ENCODE measurements at places on chromosomes 2 and 18.

DNA sequence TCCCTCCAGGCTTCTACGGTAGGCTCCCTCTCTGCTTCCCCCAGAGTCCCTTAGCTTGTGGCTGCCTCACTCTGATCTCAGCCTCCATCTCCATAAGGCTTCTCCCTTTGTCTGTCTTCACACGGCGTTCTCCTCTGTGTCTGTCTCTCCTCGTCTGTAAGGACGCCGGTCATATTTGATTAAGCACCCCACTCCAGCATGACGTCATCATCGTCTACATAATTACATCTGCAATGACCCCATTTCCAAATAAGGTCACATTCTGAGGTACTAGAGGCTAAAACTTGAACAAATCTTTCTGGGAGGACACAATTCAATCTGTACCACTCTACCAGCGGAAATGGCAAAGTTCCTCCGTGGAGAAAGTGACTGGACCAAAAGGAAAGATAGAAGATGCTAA is 8.3 kb upstream of the COL6A3 start:
- DNase-seq: no peak

DNA sequence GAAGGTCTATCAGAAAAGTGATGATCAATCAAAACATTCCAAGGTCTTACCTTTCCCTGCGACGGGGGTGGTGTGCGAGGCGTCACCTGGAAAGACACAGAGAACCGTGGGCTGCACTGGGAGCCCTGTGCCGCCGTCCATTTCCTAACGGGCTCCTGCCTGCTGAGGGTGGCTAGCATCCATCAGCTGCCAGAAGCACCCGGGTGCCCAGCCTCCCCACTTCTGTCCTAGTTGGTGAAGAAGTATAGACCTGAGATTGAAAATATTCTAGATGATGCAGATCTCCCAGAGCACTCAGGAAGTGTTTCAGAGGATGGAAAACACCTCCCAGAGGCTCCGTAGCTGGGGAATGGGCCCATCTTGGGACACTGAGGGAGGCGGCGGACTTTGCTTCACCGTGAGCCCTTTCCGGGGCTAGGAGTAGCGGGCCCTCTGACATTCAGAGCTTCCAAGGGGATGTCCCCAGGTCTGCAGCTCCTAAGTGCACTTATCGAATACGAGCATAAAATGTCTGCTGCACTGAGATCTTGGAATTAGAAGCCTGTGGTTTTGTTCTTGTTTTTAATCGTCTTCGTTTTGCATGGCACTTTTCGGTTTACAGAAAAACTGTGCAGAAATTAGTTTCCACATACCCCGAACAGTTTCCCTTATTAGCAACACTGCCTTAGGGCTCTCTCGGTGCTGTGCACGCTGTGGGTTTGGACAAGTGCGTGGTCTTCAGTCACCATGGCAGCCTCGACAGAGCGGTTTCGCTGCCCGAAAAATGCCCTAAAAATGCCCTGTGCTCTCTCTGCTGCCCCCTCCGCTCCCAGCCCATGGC is 143.5 kb downstream of the MBP start:
- DNase-seq: no peak

DNA sequence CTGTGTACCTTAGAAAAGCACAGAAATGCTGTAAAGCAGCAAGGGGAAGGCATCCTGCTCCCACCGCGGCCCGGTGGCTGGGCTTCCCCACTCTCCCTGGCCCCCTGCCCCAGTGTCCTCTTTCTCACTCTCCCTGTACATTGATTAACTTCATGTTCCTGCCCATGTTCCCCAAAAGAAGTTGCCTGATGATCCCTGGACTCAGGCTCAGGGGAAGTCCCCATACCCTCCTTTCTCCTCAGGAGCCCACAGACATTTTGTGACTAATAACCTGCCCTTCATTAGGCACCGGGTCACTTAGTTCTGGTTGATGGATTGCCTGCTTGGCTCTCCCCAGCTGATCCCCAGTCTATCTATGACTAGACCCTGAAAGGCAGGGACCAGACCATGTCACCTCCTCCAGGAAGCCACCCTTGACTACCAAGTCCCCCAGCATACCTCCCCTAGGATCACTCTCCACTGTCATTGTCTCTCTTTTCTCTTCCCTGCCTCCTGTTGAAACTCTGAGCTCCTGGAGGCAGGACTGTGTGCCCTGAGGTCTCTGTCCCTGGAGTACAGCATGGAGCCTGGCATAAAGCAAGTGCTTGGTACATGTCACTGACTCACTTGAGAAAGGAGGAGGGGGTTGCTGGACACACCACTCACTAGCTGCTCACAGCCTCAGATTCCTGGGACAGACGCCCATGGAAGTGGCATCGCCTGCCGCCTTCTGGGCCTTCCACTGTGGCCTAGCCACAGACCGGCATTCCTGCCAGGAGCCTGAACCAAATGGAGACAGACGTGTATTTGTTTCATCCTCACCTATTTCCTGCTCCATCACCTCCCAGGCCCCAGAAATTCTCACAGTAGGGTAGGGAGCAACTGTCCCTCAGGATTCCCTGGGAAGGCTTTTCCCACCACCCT is 13.5 kb downstream of the MALL start:
- DNase-seq: no peak

DNA sequence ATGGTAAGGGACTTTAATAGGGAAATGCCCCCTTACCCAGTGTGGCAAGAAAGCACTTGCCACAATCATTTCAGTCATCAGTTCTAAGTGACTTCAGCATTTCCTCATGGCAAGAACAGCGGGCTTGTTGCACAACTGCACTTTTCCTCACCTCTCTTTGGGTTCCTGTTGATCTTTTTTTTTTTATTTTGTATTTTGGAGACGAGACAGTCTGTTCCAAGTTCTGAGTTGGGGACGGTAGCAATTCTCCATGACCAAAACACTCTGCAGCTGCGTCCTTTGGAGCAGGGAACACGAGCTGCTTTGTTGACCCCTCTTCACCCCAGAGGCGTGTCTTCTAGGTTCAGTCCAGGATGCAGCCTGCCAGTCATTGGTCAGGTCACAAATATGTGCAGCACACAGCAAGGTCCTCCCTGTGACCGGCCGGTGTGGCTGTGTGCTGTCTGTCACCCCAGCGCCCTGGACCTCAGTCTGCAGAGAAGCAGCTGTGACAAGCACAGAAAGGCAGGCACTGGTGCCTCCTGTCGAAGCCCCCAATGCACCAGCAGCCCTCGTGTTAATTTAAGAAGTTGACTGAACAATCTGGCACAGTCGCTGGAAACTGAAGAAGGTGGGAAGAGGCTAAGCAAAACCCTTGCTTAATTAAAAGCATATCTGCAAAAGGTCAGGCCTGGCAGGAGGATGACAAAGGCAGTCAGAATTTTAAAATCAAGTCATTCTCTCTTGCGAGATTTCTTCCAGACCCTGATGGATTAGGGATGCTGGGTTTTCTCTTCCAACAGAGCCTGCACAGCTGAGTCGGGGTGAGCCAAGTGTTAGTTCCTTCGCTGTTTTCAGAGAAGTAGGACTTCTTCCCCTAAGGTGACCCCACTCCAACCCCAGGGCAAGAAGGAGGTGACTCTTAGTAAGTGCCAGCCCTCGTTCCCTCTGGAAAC is 96.7 kb upstream of the COPS8 start:
- no peak for DNase-seq

- no peak for DNase-seq
Observed at GRCh38 chr18:6221602-6222014, 193.1 kb downstream of the L3MBTL4 start.

GRCh38 chr18:6920099-6920955 is 190.8 kb downstream of the ARHGAP28 start:
- DNase-seq: no peak
